Fibroblast of the conjunctiva (primary cell): ENCODE measurements at places on chromosomes 2 and 18.

DNA sequence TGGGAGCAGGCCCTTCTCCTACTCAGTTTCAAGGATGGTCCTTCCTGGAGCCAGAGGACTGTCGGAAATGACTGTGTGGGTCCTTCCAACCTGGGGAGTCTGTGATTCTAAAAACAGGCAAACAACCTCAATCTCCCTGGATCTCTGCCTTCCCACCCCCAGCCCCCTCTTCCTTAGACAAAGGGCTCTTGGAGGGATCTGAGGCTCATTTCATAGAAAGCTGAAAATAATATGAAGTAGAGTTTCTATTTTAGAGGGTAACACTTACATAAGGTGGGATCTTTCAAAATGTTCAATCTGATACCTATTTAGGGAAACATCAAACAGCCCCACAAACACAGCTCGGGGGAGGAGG lies 69.4 kb downstream of the RHOB start:
- no peak for DNase-seq

- DNase-seq, result no peak
Observed at GRCh38 chr2:151819920-151820319, 8.3 kb downstream of the ARL5A start.

DNA sequence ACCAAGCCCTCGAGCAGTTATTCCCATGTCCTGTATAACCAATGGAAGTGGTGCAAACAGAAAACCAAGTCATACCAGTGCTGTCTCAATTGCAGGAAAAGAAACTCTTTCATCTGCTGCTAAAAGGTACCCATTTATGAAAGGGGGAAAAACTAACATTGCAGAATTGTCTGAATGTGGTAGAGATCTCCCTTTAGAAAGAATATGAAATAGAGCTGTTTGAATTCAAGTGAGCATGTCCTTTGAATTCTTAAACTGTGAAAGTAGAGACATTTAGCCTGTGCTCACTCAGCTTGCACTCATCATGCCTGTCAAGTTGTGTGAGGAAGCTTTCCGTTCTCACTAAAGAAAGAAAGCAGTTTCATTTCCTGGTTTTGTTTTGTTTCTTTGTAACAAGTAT lies 87.4 kb downstream of the EML4 start:
- no peak for DNase-seq

DNA sequence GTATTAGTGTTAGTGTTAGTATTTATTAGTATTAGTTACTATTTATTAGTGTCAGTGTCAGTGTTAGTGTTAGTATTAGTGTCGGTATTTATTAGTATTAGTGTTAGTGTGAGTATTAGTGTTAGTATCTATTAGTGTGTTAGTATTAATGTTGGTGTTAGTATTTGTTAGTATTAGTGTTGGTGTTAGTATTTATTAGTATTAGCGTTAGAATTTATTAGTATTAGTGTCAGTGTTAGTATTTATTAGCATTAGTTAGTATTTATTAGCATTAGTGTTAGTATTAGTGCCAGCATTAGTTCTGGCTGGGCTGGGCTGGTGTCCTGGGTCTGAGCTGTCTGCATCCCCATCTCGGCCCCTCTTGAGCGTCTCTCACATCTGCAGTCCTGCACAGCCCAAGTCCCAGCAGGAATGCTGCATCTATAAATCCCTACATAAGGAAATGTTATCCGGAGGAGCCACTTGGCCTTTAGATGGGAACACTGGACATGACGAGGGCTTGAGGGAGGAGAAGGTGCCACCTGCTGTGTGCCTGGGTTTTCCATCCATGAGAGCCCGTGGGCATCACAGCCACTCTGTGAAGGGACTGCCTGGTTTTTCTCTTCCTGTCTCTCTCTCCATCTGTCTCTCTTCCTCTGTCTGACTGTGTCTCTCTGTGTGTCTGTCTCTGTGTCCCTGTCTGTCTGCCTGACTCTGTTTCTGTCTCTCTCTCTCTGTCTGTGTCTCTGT lies 33.6 kb downstream of the TWIST2 start:
- DNase-seq, result no peak

DNA sequence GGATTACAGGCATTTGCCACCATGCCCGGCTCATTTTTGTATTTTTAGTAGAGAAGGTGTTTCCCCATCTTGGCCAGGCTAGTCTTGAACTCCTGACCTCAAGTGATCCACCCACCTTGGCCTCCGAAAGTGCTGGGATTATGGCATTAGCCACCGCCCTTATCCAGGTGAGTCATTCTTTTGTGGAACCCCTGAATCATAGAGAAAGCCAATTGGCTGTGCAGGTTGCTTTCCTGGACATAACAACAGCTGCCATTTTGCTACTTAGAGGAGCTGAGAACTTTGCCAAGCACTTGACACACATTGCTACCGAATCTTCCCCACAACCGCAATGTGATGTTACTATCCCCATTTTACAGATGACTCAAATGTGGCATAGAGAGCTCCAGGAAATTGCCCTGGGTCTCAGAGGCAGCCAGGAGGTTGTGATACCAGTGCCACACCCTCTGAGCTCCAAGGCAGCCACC lies 36.0 kb downstream of the SETBP1 start:
- DNase-seq, result no peak

- DNase-seq, result no peak
Observed at GRCh38 chr2:216172493-216172892, 63.3 kb downstream of the XRCC5 start.

- DNase-seq, result no peak
Observed at GRCh38 chr18:67142604-67143003, 373.9 kb downstream of the DSEL start.
